ENCODE measurements at places on chromosomes 5 and 9.

DNA sequence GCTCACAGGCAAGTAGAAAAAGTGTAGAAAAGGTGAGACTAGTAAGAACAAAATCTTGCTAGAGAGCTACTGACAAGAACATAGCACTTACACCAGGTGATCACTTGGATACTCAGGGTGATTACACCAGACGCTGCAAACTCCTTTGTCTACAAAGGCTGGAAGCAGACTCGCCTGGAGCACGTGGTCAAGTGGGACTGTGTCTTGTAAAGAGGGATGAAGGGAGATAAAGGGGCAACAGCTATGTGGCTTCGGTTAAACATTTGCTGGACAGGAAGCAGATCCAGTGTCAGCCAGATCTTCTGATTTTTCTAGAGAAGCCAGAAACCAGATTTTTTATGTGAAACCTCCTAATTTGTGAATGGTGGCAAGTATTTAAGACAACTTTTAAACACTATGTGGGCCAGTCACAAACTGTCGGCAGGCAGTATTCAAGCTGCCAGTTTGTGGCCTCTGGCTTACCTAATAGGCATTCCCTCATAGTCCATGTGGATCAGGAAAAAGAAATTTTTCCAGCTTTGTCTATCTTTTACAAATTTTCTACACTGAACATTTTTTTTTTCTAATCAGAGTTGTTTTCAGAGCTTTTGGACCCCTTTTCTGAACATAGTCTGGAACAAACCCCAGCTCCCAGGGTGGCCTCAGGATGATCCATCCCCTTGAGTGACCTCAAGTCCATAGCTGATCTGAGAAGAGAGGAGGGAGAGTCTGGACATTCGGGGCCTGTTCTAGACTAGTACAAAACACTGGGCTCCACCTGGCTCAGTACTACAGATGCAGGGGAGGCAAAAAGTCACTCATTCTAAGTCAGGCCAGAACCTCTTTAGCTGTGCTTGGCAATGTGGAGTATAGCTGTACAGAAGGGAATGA lies 262.9 kb downstream of the ARRDC3 start:
- DNase-seq: no peak

DNA sequence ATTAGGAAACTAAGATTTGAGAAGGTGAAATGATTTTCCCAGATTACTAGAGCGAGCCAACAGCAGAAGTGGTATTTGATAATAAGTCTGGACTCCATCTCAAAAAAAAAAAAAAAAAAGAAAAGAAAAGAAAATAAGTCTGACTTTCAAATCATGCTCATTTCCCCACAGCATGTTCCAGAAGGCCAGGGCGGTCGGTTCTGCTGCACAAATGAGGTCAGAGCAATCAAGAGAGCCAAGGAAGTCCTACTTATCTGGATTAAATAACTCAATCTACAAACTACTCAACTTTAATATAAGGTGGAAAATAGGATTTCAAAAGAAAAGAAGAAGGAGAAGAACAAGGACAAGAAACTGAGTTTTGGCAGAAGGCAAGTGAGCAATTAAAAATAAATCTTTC lies 130.4 kb upstream of the RASA1 start:
- DNase-seq: no peak

- DNase-seq: no peak
These were observed 82.1 kb downstream of the SLIT3 start for GRCh38 chr5:169218861-169219260.

- DNase-seq: no peak
These were observed 456.0 kb upstream of the MEF2C start for GRCh38 chr5:89338935-89339334.

Data from activated T-cell treated with anti-CD3 and anti-CD28 coated beads for 1 hour (primary cell).